IPS DF 19.7 (cell line): ENCODE measurements at places on chromosomes 2 and 18.

DNA sequence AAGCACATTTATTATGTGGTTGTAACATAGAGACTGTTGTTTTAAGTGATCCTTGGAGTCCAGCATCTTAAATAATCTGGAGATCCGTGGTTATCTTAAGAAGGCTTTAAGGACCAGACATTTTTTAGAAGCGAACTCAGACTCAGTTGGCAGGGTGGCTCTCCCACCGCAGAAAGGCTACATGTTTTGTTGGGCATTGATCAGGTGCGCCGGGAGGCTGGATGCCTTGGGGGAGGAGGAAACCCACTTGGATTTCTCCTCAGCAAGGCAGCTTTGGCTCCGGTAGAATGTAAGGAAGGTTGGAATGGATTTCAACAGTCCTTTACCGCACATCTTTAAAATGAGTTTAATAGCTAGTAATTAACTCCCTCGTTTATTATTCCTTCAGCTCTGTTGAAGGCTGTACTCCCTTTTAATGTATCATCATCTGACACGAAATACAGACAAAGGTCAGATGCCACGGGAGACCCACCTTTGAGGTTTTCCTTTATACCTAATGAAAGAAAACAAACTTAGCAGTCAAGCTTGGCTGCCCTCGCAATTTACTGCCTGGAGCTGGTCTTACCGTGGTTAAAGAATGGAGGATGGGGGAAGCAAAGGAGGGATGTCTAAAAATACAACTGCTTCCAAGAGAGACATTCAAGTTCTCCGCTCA, 1.2 kb downstream of the TMEM200C start:
- DNase-seq = no peak

GRCh38 chr2:157471078-157471477, 27.2 kb upstream of the CYTIP start:
- no peak for DNase-seq

- DNase-seq = no peak
These were observed 104.1 kb downstream of the DLGAP1 start for GRCh38 chr18:4351005-4351404.

DNA sequence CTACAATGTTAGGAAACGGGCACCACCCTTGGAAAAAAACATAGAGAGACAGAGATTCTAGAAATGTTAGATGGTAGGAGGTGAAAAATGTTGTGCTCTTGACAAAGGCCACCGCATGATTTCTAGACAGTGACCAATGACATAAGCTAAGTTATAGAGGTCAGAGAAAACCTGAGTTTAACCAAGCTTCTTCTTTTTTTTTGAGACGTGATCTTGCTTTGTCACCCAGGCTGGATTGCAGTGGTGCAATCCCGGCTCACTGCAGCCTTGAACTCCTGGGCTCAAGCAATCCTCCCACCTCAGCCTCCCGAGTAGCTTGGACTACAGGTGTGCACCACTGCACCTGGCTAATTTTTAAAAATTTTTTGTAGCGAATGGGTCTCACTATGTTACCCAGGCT, 13.0 kb downstream of the FER1L5 start:
- no peak for DNase-seq

GRCh38 chr2:219681694-219682300, 54.4 kb downstream of the SLC4A3 start:
- no peak for DNase-seq

DNA sequence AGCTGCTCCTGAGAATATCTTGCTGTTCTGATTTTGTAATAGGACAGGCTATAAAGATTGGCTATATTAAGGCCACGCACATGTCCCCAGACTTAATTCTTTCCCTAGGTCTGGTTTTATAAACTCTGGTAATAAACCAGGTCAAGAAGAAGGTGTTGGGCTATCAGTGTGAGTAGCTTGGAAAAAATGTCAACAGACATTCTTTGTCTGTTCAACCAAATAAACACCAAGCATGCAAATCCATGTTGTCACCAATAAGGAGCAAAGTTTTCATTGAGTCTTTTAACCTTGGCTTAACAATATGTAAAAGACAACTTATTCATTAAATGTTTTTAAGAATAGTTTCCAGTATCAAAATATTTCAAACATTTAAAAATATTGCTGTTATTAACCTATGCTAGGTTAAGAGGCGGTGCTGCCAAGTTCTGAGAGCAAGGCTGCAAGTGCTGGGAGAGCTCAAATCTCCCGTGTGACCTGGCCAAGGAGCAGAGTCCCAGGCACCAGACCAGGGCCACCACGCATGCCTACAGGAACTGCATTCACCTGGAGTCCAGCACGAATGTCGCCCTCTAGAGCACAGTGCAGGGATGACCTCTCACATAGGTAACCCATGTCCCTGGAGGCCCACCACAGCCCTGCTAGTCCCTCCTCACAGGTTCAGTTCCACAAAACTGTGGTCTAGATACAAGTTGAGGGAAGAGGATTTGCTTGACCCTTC, 120.5 kb upstream of the POU3F3 start:
- DNase-seq = peak; percentile 28

DNA sequence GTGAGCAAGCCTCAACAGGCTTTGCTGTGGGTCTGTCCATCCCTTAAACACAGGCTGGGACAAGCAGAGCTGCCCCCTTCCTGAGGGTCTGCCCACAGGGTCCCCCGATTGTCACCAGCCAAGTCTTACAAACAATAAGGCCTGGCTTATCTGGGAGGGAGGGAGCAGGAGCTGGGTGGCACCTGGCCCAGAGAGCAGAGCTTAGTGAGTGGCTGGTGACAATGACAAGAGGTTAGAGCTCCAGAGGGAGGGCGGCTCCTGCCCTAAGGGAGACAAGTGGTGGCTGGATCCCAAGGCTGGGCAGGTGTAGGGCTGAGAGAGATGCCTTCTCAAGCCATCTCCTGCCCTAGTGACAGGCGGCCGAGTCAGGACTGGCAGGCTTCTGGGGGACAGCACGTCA, 125.5 kb downstream of the KLHL29 start:
- no peak for DNase-seq

- no peak for DNase-seq
These were observed 123.3 kb downstream of the FHOD3 start for GRCh38 chr18:36420826-36421225.

DNA sequence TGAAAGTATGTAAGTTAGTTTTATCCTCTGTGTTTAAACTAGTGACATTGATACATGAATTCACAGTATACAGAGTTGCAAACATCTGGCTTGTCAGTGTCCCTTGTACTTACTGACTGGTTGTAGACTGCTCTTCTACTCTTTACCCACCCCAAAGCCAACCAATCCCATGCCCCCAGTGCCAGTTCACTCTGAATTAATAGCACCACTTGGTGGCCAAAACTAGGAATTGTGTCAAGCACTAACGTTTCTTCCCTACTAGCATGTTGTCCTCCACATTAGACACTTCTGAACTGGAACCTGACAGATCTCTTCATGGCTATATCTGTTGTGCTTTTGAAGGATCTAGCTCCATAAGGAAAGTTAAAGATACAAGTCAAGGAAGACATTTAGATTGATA, 27.2 kb upstream of the OTX1 start:
- DNase-seq = no peak

GRCh38 chr2:197191940-197192322, 118.6 kb downstream of the ANKRD44 start:
- no peak for DNase-seq

DNA sequence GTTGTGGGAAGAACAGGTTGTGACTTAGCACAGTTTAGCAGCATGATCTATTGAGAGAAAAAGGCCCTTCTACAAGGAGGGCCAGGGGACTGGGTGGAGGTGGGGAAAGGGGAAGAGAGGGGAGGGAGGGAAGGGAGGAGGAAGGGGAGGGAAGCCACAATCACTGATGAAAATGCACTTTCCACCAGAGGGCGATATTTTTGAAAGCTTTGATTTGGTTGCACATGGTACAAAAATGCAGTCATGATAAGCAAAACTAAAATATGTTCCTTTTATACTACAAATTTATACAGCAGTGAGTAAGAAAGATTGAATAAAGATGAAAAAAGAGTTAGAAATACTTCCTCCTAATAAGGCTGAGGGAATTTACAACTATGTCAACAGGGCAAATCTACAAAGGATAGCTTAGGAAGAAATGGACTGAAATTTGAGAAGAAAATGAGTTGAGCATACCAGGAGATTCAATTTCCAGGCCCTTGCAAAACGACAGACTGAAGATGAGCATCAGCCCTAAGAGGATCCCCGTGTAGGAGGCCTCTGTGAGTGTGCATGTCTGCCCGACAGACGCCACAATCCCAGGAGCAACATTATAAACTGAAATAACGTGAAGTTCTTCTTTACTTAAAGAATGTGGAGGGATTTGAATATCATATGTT, 17.2 kb downstream of the SH3YL1 start:
- no peak for DNase-seq

DNA sequence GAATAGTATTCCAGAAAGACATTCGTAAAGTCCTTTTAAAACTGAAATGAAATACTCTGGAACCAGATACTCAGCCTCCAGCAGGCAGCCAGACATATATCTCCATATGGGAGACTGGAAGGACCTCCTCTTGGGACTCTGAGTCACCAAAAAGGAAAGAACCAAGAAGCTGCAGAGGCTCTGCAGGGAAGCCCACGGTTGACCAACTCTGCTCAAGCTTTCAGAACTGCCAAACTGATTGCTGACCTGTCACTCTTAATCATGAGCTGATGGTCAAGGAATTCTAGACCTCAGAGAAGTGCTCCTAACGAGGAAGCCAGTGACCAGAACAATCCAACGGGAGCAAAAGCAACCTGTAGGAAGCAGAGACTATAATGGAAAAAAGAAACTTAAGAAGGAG, 434.7 kb downstream of the EIPR1 start:
- no peak for DNase-seq

DNA sequence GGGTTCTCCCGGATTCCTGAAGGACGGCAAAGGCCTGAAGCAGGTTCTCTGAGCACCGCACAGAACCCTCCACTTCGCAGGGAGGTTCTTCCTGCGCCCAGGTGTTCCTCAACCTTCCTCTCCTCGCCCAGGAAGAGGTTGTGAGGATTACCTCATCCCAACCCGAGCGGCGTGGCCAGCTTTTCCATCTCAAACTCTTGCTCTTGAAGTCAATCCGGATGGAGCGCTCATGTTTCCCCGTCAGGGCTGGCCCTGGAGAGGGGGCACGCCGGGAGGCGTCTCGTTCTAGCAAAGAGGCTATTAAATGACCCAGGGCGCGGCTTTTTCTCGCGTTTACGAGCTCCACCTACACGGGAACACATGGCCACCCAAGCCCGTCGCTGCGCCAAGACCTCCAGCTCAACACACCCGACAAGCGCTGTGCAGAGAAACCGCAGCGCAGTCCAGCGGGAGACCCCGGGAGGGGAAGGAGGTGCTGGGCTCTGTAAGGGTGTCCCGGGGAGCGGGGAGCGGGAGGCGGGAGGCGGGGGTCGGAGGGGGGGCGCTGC, 540 bp upstream of the RAB10 start:
- peak; percentile 61 for DNase-seq

GRCh38 chr2:178523596-178524134, 43.4 kb downstream of the PLEKHA3 start:
- DNase-seq = no peak

DNA sequence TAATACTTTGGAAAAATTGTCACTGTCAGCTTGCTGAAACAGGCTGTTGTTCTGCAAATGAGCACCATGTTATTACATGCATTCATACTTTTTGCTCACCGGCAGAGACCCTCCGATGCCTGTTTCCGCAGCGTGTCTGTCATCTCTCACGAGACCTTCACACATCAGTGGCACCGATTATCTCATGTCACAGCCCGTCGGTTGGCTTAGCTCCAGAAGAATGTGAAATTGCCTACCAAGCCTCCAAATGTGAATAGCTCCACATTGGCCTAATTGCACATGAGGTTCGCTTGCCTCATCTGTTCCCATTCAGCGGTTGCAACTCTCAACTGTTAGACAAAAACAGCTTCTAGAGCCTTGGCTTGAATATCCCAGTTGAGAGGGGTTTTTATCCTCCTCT, 233.0 kb downstream of the ACTR3 start:
- DNase-seq = no peak

- DNase-seq = no peak
These were observed 51.0 kb downstream of the WDR33 start for GRCh38 chr2:127759931-127760330.

DNA sequence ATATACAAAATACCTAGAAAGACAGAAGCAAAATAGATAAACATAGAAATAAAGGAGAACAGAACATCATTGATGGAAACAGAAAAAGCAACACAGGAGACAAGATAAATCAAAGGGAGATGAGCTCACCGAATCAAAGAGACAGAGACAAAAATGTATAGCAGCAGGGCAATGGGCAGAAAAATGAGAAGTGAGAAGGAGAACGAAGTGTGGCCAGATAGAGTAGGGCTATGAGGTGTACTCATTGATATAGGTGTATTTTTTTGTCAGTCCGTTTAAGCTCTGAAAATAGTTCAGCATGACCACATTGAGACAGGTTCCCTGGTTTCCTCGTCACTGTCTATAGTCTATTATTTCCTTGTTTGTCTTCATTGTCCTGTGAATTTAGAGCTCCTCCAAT, 55.1 kb downstream of the SP100 start:
- DNase-seq = no peak

GRCh38 chr18:50807176-50807575, 12.6 kb downstream of the MRO start:
- DNase-seq = no peak

GRCh38 chr2:175631245-175631623, 370.8 kb downstream of the LNPK start:
- no peak for DNase-seq

GRCh38 chr2:202411097-202411496, 35.0 kb downstream of the BMPR2 start:
- no peak for DNase-seq

GRCh38 chr2:135528006-135528405, 3.0 kb downstream of the ZRANB3 start:
- no peak for DNase-seq
